ENCODE measurements at places on chromosomes 5 and 9.

- no peak for DNase-seq
These were observed 21.2 kb downstream of the OSMR start for GRCh38 chr5:38867032-38867398.

- DNase-seq: no peak
These were observed 69.9 kb upstream of the CDK20 start for GRCh38 chr9:88044200-88044599.

- no peak for DNase-seq
These were observed 23.3 kb downstream of the PITX1 start for GRCh38 chr5:135010502-135011354.

DNA sequence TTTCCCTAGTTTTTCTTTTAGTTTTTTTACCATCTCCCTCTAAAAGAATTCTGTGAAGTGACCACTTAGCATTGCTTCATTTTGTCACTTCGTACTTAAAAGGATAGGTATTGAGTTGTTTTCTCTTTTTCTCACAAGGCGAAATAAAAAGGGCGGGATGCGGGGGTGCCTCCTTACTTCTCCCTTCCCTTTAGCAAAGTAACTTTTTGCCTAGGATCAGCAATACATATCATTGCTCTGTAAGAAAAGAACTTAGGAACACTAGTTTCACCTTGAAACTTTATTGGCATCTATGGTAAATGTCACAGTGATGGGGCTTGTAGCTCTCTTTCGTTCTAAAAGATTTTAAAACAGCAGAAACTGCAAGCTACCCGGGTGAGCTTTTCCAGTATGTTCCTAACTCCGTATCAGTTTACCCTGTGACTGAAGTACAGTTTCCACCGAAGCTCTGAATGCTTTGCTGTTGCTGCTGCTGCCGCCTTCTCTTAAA lies 4.1 kb downstream of the PRDM6 start:
- no peak for DNase-seq

GRCh38 chr5:141681695-141682641 lies at the start of gene ARAP3:
Gene ARAP3 (minus strand): TSS chr5:141682230. CDS start chr5:141680486, 1,744 bp downstream.
- DNase-seq: peak; percentile 32

Data from CD8-positive, alpha-beta memory T cell (primary cell).